Transverse colon (tissue), 4 donors: ENCODE measurements at places on chromosomes 4 and X. TPM values are rescaled to one million over a fixed set of nuclear protein-coding genes. Genes with fewer than 3 reads are reported as not detected.

- peak; percentile 37 for DNase-seq
Measured at GRCh38 chr4:183905593-183906488, 734 bp downstream of the STOX2 start.

DNA sequence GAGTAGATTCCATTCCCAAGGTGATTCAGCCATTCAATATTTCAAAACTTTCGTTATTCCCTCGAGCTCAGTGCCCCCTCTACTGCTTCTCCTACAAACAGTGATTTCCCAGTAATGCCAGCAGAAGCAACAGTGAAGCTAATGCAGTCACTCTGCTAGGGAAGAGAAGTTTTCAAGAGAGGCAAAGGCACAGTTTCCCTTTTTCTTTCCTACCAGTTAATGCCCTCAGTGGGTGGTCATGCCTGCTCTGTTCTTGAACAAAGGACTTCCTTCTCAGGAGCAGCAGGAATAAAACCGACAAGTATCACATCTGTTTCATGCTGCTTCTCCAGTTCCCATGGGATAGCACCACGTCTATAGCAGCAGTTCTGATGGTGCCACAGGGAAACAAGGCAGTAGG, 317.2 kb downstream of the TENM3 start:
- DNase-seq = no peak

DNA sequence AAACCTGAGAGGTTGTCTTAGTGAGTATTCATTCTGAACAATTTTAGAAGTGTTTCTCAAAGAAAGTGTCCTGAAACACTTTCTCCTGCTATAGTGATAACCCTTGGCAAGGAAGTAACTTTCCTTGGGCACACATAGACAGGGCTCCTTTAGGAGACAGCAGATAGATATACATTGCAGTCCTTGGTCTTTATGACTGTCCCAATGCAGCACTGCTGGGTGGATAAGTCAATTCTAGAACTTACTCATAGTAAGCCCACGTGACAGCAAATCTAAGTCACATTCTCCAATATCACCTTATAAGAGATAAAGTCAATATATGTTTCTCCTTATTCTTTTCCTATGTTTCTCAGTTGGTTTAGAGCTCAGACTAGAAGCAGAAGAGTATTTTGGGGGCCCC, 46.7 kb downstream of the GPRASP3 start:
- DNase-seq = no peak

DNA sequence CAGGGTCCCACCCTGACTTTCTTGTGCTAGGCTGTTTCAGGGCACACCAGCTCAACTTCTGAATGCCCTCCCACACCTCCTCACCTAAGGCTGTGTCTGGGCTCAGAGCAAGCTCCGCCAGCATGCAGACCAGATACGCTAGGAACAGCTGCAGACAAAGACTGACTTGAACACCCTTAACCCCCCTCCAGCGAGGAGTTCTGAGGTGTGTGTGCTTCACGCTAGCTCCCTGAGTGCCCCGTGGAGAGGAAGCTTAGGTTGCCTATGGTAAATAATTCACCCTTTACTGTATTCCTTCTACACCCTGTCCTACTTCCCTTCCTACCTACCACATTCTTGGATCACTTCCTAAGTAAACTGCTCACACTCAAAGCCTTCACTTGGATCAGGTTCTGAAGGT, 115.0 kb downstream of the VCX3B start:
- DNase-seq = peak; percentile 12

- no peak for DNase-seq
Measured at GRCh38 chrX:7119950-7120877, 27.3 kb upstream of the STS start.

- DNase-seq = no peak
Measured at GRCh38 chr4:118817178-118817930, 18.6 kb downstream of the SEC24D start.

DNA sequence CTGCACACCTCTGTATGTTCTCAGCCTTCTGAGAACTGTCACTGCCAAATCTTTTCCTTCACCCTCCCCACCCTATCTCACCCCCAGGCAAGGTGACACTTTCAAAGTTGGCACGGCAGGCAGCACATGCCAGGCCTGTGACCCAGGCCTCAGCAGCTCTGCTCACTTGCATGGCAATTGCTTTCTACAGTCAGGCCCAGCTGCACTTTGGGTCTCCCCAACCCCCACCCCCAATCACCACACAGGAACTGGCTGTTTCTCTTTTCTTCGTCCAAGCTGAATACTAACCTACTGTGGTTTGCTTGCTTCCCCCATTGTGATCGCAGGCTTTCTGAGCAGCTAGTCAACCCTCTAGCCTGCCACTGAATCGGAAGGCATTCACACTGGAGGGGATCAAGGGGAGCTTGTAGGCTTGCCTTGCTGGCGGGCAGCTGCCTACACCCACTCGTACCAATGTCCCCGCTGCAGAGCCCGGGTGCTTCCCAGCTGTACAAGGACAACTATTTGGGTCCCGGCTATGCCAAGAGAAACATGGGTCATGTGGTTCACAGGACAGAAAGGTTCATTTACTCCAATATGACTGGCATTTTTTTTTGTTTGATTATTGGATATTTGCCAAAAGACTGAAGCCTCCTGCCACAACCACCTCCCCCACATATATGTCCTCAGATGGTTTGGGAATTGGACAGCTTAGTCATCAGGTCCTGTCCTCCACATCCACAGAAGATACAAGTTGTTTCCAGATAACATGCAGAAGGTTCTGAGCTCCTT, 28.1 kb downstream of the SLC25A43 start:
- peak; percentile 35 for DNase-seq

DNA sequence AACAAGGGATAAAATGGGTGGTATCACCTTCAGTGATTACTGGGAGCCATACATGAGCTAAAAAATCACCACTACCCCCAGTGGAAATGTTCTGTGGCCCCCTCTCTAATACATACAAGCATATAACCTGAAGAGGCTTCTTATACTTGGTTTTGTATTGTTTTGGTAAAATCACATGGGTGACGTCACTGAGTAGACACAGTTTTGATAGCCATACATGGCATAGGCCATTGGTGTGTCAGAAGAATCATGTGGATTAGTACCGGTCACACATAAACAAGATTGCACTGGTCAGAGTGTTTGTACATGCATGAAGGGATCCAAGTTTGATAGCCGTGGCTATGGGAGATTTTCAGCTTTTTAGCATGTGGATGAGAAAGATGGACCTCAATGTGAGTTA, 131.9 kb upstream of the RADX start:
- no peak for DNase-seq

- no peak for DNase-seq
Measured at GRCh38 chr4:130336585-130337217, 1240.7 kb downstream of the C4orf33 start.

GRCh38 chr4:151865312-151865711, 104.5 kb upstream of the GATB start:
- DNase-seq = peak; percentile 46

- no peak for DNase-seq
Measured at GRCh38 chr4:82519776-82520175, 42.0 kb downstream of the TMEM150C start.

- DNase-seq = no peak
Measured at GRCh38 chr4:83560523-83560922, 24.6 kb downstream of the GPAT3 start.

DNA sequence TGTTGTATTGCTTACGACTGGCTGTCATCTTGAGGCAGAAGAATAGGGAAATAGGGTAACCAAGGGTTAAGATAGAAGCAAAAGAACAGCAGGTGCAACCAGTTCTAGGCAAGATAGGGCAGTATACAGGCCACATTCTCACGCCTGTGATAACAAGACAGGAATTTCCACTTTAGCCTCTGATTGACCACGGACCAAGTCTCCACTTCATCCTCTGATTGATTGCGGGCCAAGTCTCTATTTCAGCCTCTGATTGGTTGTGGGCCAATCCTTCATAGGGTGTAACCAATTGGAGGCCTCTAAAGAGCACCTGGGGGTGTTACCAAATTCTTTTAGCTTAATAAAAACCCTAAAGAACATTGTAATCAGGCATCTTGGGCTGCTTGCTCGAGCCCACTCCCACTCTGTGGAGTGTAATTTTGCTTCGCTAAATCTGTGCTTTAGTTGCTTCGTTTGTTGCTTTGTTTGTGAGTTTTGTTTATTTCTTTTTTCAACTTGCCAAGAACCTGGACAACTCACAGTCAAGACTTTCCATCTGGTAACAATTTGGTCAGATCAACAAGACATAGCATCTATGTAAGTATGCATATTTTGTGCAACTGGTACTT, 8.7 kb upstream of the TBC1D9 start:
- DNase-seq = no peak

GRCh38 chrX:48961585-48962091, 4.2 kb upstream of the OTUD5 start:
- DNase-seq = peak; percentile 25

DNA sequence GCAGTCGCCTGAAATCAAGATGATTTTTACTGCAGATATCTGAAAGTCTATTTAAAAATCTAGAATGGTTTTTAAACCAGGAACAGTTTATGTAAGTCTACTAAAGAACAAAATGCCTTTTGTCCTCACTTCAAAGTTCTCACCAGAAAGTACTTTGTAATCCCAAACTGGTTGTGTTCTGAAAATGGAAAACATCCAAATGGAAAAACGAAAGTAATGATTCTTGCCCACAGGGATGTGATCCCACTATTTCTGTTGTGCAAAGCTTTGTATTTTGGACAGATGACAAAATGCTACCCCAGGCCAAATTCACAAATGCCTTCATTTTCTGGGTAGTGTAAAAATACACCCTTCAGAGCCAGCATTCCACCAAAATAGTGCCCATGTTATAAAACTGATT, 265.5 kb upstream of the FTHL17 start:
- DNase-seq = no peak

CCSER1 gene
- 31.8 TPM for total RNA-seq

GRK4 gene
- 7.9 TPM for total RNA-seq

CNGA2 gene
- not detected for total RNA-seq
